Stimulated activated CD8-positive, alpha-beta memory T cell treated with anti-CD3 and anti-CD28 coated beads, Interleukin-4, amount 100 ng/mL, for 4 hours (primary cell): ENCODE measurements at places on chromosomes 6 and 20.

- DNase-seq, result no peak
These were observed 92.8 kb downstream of the MRPL14 start for GRCh38 chr6:44034391-44034861.

GRCh38 chr20:33373735-33374605, 27.3 kb downstream of the CDK5RAP1 start:
- DNase-seq, result no peak

GRCh38 chr6:13462458-13463327, 24.7 kb downstream of the GFOD1 start:
- no peak for DNase-seq

- DNase-seq, result no peak
These were observed 626.1 kb upstream of the ID4 start for GRCh38 chr6:19210849-19211590.

GRCh38 chr6:50030350-50030749, 8.6 kb upstream of the DEFB110 start:
- no peak for DNase-seq

DNA sequence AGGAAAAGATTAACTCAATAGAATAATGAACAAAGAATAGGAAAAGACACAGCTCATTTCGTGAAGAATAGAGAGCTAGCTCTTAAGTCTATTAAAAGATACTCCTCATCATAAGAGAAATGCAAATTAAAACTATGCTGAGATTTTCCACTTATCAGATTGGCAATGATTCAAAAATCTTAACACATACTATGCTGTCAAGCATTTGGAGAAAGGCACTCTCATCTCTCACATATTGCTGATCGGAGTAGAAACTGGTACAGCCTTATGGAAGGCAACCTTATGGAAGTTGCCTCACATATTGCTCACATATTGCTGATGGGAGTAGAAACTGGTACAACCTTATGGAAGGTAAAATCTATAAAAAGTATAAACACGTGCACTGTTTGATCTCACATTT, 21.4 kb upstream of the PLAGL1 start:
- DNase-seq, result no peak

DNA sequence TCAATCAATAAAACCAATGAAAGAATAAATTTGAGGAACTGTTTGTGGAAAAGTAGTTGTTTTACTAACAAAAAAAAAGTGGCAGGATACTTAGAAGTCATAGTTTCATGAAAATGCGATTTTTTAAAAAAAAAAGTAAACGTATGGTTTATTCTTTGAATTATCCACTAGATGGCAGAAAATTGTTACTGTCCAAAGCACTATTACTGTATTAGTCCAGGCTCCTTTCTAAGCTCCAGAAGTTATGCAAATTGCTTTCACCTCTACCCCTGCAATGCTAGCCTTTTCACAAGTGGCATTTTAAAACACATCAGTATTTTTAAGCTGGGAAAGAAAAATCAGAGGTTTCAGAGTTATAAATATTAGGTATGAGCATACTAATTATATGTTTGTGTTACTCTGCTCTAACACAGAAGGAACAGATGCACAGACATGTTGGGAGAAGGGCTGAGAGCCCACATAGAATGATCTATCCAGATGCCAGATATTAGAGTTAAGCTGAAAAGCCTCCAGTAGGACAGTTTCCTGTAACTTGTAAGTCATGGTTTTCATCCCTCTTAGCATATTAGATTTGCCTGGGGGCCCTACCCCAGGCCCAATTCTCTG, 63.9 kb downstream of the FHL5 start:
- no peak for DNase-seq

DNA sequence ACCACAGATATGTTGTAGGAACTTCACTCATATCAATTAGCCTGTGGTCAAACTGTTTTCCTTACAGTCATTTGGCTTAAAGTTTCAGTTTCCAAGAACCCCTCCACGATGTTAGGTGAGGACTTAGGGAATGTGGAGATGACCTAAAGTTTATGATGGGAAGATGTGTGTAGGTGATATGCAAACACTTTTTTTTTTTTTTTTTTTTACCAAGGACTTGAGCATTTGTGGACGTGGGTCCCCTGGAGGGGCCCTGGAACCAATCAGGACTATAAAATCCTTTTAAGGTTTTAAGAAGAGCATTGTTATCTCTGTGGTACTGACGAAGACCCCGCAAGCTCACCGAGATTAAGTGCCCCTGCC, 478 bp upstream of the MTHFD1L start:
- no peak for DNase-seq

GRCh38 chr6:52510213-52510562, 66.7 kb downstream of the TRAM2 start:
- no peak for DNase-seq

GRCh38 chr20:51272401-51272800, 249.5 kb upstream of the KCNG1 start:
- no peak for DNase-seq

GRCh38 chr20:20754714-20755113, 42.3 kb upstream of the RALGAPA2 start:
- DNase-seq, result no peak

DNA sequence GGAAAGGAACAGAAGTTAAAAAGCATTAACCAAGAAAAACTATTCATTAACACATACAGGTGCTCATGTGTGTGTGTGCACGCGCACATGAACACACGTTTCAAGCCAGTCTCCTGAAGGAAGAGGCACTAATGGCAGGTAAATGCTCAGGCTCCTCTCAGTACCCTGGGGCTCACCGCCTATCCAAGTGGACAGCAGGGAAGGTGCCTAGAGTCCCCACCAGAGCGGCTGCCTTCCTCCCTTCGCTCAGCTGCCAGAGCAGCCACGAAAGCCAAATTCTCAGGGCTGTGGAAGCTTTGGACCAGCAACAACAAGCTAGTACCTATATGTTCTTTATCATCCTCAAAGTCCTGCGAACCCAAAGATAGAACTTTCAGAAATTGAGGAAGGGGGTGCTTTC, 42.6 kb downstream of the PLCG1 start:
- no peak for DNase-seq

- DNase-seq, result no peak
These were observed 41.4 kb downstream of the NOL4L start for GRCh38 chr20:32543570-32544259.

GRCh38 chr6:135667691-135668455, 170.3 kb upstream of the AHI1 start:
- no peak for DNase-seq

DNA sequence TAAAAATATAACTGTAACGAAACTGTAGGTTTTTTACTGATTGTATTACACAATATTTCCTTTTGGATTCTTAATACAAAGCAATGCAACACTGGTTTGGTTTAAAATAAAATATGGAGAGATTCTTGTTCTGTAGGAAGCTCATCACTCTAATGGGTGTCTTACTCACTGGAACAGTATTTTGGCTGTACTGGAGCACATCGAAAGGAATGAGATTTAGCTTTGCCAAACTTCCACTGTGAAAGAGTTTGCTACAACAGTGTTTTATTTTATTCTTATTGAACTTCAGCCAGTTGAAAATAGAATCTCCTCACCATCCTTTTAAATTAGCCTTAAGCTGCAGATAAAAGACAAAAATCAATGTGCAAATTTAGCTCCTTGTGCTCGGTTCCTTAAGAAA, 230.7 kb upstream of the QKI start:
- DNase-seq, result no peak

DNA sequence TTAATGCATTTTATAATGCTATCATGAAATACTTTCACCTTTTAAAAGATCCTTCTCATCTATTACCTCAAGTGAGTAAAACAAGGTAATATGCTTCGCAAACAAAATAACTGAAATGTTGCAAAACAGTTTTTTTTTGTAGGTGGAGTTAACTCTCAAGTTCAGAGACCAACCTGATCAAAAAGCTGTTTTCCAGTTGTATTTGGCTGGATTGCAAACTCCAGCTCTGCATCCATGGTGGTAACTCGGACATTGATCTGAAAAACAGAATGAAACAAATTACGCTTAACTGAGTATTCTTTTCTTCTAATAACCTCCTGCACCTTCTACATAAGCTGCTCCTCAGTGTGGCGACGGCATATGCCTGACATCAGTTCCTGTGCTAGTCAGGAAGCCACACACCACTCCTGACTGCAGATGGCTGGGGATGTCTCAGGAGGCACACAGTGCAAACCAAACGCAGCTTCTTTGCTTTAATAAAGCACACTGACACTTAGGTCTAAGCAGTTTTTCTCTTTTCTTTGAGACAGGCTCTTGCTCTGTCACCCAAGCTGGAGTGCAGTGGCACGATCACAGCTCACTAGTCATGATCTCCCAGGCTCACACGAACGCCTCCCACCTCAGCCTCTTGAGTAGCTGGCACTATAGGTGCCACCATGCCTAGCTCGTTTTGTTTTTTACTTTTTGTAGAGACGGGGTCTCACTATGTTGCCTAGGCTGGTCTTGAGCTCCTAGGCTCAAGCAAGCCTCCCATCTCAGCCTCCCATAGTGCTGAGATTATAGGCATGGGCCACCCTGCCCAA, 29.9 kb downstream of the EZR start:
- peak; percentile 18 for DNase-seq

GRCh38 chr6:92047860-92048259, 1371.5 kb downstream of the EPHA7 start:
- no peak for DNase-seq

DNA sequence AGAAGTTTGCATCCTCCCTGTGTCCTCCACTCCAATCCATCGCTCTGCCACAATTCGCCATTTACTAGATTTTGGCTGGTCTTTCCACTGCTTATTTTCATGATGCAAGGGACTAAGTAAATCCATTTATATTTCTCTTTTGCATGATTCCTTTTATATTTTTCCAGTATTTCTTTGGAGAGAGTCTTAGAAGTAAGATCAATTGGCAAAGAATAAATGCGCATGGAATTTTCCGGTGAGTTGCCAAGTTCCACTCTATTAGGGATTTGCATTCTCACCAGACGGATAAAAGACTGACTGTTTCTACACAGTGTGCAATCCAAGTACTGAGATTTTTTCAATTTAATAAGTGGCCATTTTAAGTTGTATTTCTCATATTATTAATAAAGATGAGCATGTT, 91.7 kb upstream of the PHACTR3 start:
- no peak for DNase-seq

DNA sequence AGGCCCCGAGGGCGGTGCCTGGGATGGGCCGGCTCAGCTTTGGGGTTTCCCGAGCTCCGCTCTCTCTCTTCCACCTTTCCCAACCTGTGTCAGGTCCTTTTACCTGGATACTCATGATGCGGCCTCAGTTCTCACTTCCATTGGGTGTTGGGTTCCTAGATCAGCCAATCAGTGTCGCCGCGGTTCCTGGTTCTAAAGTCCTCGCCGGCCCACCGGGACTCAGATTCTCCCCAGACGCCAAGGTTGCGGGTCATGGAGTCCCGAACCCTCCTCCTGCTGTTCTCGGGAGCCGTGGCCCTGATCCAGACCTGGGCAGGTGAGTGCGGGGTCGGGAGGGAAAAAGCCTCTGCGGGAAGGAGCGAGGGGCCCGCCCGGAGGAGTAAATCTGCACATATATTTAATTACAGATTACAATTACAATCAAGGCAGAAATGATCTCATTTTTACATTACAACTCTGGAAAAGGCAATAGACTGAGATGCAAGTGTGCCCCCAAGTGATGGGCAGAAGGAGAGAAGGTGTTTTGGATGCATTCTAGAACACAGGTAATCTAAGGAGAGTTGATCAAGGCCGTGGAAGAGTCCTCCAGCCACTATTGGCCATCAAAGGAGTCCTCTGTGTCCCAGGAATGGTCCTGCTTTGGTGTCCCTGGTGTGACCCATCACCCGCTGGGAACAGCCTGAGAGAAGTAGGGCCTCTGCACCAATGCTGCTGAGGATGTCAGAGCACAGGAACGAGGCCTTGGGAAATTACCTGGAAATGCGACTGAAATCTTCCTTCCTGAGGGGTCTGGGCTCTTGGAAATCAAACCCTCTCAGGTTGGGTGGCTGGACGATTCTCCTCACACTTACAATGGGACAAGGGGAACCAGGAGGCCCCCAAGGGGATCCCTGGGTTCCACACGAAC, 34.7 kb upstream of the MICB start:
- DNase-seq, result peak; percentile 76

DNA sequence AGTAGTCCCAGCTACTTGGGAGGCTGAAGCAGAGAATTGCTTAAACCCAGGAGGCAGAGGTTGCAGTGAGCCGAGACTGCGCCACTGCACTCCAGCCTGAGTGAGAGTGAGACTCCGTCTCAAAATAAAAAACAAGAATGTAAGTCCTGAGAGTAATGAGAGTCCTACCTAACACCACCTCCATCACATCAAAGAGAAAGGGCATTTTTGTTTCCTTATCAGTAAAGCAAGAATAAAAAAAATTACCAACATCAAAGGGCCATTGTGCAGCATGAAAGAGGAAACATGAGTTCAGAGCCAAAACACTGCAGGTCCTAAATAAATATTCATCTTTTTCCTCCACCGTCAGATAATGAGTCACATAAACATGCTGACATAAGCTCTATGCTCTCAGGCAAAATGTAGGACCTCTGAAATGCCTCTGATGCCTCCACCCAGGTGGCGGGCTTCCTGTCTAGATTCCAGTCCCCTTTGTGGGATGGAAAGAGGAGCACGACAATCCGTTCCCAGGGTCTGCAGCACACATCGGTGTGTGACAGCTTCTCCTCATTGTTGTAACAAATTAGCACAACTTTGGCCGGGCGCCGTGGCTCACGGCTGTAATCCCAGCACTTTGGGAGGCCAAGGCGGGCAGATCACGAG, 7.2 kb downstream of the ATP9A start:
- no peak for DNase-seq

DNA sequence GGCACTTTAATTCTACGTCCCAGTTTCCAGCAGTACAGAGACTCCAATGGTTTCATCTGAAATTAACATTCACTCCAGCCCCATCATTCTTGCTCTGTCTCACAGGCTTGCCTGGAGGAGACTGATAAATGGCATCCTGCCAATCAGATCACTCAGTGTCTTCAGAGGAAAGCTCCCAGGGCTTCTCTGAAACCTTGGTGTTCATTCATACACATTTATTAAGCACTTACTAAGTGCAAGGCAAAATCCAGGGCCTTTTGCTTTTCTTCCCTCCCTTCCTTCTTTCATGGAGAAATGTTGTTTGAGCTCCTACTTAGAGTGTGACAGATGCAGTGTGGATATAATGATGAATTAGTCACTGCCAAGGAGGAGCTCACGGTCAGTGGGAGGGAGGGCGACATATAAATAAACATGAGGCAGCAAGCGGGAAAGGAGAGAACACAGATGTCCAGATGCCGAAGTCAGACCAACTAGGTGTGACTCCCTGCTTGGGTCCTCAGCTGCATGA, 106.7 kb upstream of the DTNBP1 start:
- no peak for DNase-seq

GRCh38 chr6:40400738-40401137, 186.4 kb downstream of the LRFN2 start:
- no peak for DNase-seq

GRCh38 chr6:46052479-46052878, 36.8 kb upstream of the CLIC5 start:
- DNase-seq, result no peak
